ENCODE measurements at places on chromosomes 12 and 14. TPM values are rescaled to one million over a fixed set of nuclear protein-coding genes. Genes with fewer than 3 reads are reported as not detected.

Gene LMNTD1
- not detected for total RNA-seq

DNA sequence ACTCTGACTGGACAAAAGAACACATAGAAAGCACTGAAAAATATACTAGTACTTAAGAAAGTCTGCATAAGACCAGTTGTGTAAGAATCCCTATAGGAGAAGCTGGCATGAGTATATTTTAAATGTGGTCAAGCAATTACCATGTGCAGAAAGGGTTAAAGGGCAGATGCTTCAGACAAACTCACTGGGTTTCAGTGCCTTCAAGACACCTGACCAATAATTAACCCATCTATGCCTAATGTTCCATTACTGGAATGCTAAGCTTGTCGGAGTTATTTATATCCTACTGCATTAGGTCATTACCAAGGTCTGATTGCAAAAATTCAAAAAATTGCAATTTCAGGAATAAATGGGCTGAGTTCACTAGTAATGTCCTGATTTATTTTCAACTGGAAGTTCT is 41.3 kb downstream of the HNRNPC start:
- no peak for DNase-seq

GRCh38 chr14:78986989-78987388 is 816.8 kb downstream of the NRXN3 start:
- no peak for DNase-seq

- DNase-seq: no peak
Measured at GRCh38 chr12:50894241-50894640, 51.5 kb downstream of the TMPRSS12 start.
